Fibroblast of lung (primary cell): ENCODE measurements at places on chromosomes 6 and 20. TPM values are rescaled to one million over a fixed set of nuclear protein-coding genes. Genes with fewer than 3 reads are reported as not detected.
A peak's percentile ranks its signal among the peaks of the same experiment; 100 is the strongest.

The CPNE1 gene
- 88.8 and 101 TPM in 2 replicates for total RNA-seq

The GPSM3 gene
- 1.3 and 2.3 TPM in 2 replicates for total RNA-seq

The TSPO2 gene
- total RNA-seq = not detected in 2 replicates

The RAB5IF gene
- 58.0 and 61.9 TPM in 2 replicates for total RNA-seq

The ADRM1 gene
- total RNA-seq = 61.1 and 71.3 TPM in 2 replicates

DNA sequence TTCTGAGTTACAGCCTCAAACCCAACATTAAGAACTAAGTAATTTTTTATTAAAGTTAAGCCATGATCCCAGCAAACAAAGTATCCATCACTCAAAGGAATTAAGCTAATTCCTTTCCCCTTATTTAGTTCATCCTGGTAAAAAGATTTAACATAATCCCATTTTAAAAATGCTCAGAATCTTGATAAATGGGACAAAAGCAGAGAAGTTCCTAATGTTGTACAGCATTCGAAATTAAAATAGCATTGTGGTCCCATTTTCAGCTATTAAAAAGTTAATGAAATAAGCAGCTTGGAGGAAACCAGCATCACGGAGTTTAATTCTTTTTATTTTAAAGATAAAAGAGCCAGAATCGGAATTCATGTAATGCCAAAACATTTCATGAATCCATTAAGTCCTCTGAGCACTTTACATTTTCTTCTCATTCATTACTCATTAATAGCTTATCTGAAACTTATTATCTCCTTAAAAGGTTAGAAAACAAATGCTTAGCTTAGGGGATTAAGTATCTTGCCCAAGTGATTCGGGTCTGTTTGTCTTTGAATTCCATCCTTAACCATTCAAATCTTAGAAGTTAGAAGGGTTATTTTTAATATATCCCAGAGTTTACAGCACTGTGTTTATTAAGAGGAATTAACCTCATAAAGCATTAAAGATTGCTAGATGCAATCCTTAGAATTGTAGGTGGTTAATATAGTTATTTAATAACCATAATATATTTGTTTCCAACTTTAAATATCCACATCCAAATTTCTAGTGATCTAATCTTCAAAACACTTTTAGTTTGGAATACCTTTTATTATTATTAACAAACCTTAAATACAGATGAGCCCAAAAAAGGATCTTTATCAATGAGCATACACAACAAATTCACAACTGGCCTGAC is 11.2 kb downstream of the RBM39 start:
- H3K4me1 ChIP-seq = peaks cover 2% of the 10 kb centered on the region
- no peaks in the 10 kb centered on the region for H3K27me3 ChIP-seq
- no peak overlapping the region for H3K27ac ChIP-seq
- peaks cover 25% of the 10 kb centered on the region for H3K36me3 ChIP-seq

DNA sequence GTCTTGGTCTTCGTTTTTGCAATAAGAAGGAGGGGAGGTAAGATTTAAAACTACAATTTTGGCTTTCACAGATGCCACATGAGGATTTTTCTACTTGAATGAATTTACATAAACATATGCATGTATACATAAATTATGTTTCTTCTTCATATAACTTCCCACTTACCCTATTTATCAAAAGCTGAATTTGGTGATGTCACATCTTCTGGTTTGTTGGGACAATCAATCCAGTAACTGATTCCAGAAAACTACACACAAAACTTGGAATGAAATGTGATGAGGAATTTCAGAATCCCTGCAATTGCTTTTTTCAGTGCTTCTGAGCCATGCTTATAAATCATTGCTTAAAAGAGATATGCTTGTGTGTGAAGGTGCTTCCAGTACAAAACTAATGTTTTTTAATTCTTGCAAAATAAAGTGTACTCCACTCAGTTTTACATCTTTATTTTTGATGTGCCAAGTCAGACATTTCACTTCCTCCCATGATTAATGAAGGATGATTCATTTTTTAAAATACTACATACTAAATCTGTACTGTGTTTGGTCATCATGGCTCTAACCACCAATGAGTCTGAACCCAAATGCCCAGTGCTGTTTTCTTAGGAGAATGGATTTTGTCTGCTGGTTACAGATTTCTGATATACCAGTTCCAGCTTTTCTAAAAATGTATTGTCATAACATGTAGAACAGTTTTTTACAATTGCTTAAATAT is 32.1 kb upstream of the RIN2 start:
- no peak overlapping the region for H3K27ac ChIP-seq
- no peaks in the 10 kb centered on the region for H3K36me3 ChIP-seq
- H3K4me3 ChIP-seq = no peak overlapping the region
- H3K27me3 ChIP-seq = no peaks in the 10 kb centered on the region
- peak; percentile 45 for DNase-seq

GRCh38 chr20:41382791-41383305 is 16.2 kb upstream of the EMILIN3 start:
- H3K27ac ChIP-seq = no peak overlapping the region
- H3K4me1 ChIP-seq = no peaks in the 10 kb centered on the region
- H3K36me3 ChIP-seq = no peaks in the 10 kb centered on the region
- H3K4me3 ChIP-seq = no peak overlapping the region
- DNase-seq = no peak

- no peak for DNase-seq
- no peak overlapping the region for H3K27ac ChIP-seq
- peaks cover 33% of the 10 kb centered on the region for H3K36me3 ChIP-seq
- H3K4me1 ChIP-seq = peaks cover 19% of the 10 kb centered on the region
These were observed 4.3 kb downstream of the ARFRP1 start for GRCh38 chr20:63703471-63703975.

DNA sequence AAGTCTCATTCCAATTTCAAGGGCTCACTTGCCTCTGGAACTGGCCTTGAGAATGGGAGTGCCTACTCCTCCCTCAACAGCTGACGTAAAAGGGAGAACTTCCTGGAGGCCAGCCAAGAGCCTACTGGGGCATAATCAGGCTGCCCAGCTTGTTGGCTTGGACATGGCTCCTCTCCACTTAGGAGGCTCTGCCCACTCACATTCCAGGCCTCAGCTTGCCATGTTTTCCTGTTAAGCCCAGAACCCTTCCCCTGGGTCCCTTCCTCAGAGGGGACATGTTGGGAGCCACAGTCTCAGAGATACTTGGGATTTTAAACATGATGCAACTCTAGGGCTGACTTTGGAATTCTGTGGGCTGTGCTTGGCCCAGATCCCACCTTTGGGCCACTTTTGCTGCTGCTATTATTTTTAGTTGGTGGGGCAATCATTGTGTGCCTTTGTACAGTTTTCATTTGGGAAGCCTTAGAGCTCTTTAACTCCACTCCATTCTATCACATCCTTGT is 31.5 kb upstream of the ADTRP start:
- no peak overlapping the region for H3K4me3 ChIP-seq
- no peak overlapping the region for H3K27ac ChIP-seq
- no peaks in the 10 kb centered on the region for H3K27me3 ChIP-seq
- no peaks in the 10 kb centered on the region for H3K4me1 ChIP-seq

GRCh38 chr20:50338479-50339391 is 148.1 kb downstream of the CEBPB start:
- H3K27ac ChIP-seq = peak overlapping the region; percentile 5
- H3K4me1 ChIP-seq = peaks cover 12% of the 10 kb centered on the region
- no peaks in the 10 kb centered on the region for H3K27me3 ChIP-seq
- H3K36me3 ChIP-seq = no peaks in the 10 kb centered on the region
- no peak overlapping the region for H3K4me3 ChIP-seq

GRCh38 chr6:158285656-158286021 is 26.6 kb upstream of the TULP4 start:
- no peaks in the 10 kb centered on the region for H3K36me3 ChIP-seq
- H3K27ac ChIP-seq = peak overlapping the region; percentile 52
- no peak overlapping the region for H3K4me3 ChIP-seq
- H3K4me1 ChIP-seq = peaks cover 15% of the 10 kb centered on the region

- no peak for DNase-seq
- no peak overlapping the region for H3K27ac ChIP-seq
- no peaks in the 10 kb centered on the region for H3K4me1 ChIP-seq
- no peaks in the 10 kb centered on the region for H3K27me3 ChIP-seq
These were observed 56.8 kb upstream of the TULP4 start for GRCh38 chr6:158255275-158255988.

DNA sequence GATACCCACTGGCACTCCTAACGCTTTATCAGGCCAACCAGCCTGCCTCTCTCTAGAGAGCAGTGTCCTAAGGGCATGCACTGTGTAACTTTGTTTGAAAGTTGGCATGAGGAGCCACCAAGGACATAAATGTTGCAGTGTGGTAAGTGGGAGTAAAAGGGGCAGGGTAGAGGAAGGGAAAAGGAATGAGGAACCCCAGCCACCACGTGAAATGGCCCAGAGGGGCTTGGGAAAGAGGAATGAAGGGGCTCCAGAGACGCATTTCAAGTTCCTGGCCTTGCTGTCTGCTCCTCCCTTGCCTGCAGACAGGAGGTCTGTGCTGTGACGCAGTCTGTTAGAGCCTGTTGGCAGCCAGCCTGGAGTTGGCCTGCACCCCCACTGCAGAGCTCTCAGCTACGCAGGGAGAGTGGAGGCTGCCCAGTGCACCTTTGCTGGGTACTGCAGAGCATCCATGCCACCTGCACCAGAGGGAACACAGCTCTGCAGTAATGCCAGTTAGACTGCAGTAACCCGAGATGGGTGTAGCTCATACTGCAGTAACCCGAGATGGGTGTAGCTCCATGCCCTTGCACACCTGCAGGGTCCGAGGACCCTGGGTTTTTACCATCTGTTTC is 86.8 kb upstream of the SNAP25 start:
- no peak overlapping the region for H3K27ac ChIP-seq
- no peak overlapping the region for H3K4me3 ChIP-seq
- H3K27me3 ChIP-seq = no peaks in the 10 kb centered on the region
- no peaks in the 10 kb centered on the region for H3K4me1 ChIP-seq

- peaks cover 2% of the 10 kb centered on the region for H3K27me3 ChIP-seq
- H3K4me1 ChIP-seq = no peaks in the 10 kb centered on the region
- H3K36me3 ChIP-seq = no peaks in the 10 kb centered on the region
- H3K4me3 ChIP-seq = no peak overlapping the region
These were observed 45.8 kb downstream of the SCML4 start for GRCh38 chr6:107778265-107778664.

GRCh38 chr6:80280262-80281010 is 174.0 kb downstream of the BCKDHB start:
- no peaks in the 10 kb centered on the region for H3K27me3 ChIP-seq
- peak; percentile 23 for DNase-seq
- H3K36me3 ChIP-seq = no peaks in the 10 kb centered on the region
- no peak overlapping the region for H3K4me3 ChIP-seq

- no peaks in the 10 kb centered on the region for H3K4me1 ChIP-seq
- DNase-seq = no peak
- no peaks in the 10 kb centered on the region for H3K36me3 ChIP-seq
- no peak overlapping the region for H3K4me3 ChIP-seq
- no peak overlapping the region for H3K27ac ChIP-seq
These were observed 79.6 kb upstream of the AHI1 start for GRCh38 chr6:135577059-135577538.

DNA sequence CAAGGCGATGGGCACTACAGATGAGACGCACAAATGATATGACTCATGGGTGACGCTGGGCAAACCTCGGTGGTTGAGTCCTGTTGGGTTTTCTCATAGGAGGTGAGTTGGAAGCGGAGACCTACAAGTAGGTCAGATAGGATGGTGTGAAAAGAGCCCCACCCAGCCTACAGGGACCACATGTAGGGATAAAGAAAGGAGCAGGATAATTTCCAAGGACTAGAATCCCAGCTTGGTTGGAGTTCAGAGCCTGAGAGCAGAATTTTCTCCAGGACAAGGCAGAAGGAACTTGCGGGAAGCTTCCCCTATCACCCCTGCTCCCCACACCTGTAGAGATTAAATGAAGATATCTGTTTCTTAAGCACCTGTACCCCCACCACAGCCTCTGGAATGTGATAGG is 489.7 kb upstream of the CDH4 start:
- no peak overlapping the region for H3K4me3 ChIP-seq
- H3K36me3 ChIP-seq = no peaks in the 10 kb centered on the region
- no peaks in the 10 kb centered on the region for H3K27me3 ChIP-seq
- H3K27ac ChIP-seq = no peak overlapping the region

- H3K4me1 ChIP-seq = peaks cover 2% of the 10 kb centered on the region
- no peaks in the 10 kb centered on the region for H3K36me3 ChIP-seq
- H3K27ac ChIP-seq = no peak overlapping the region
- H3K27me3 ChIP-seq = no peaks in the 10 kb centered on the region
- H3K4me3 ChIP-seq = no peak overlapping the region
These were observed 108.2 kb upstream of the NFATC2 start for GRCh38 chr20:51650685-51651134.

DNA sequence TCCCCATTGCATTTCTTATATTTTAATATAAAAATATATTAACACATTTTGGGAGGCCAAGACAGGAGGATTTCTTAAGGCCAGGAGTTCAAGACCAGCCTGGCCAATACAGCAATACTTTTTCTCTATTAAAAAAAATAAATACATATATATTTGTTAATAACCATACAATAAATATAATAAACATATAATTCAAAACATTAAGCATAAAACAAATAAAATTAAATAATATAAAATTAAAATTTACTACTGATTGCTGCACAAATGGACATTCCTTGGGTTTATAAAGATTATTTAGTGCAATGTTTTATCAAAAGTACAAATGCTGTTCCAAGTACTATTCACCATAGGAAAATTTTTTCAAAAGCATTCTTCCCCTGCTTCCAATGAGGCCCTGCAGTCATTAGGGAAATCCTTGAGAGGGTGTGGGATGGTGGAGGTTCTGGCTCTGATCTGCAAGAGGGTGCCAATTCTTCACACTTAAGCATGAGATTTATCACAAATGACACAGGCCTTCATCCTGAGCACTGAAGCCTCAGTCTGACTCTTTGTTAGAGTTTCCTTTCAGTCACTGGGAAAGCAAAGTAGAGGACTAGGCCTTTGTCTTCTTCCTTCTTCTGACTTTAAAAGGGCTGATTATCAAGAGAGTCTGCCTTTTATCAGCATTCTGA is 596.7 kb downstream of the EPM2A start:
- DNase-seq = no peak
- H3K36me3 ChIP-seq = no peaks in the 10 kb centered on the region
- no peaks in the 10 kb centered on the region for H3K27me3 ChIP-seq
- no peak overlapping the region for H3K27ac ChIP-seq
- no peak overlapping the region for H3K4me3 ChIP-seq
- H3K4me1 ChIP-seq = no peaks in the 10 kb centered on the region

GRCh38 chr6:23561732-23562131 is 564.3 kb upstream of the NRSN1 start:
- H3K27ac ChIP-seq = no peak overlapping the region
- no peaks in the 10 kb centered on the region for H3K27me3 ChIP-seq
- H3K36me3 ChIP-seq = no peaks in the 10 kb centered on the region
- no peaks in the 10 kb centered on the region for H3K4me1 ChIP-seq
- no peak for DNase-seq

- no peaks in the 10 kb centered on the region for H3K27me3 ChIP-seq
- no peaks in the 10 kb centered on the region for H3K4me1 ChIP-seq
- no peaks in the 10 kb centered on the region for H3K36me3 ChIP-seq
- no peak for DNase-seq
- no peak overlapping the region for H3K27ac ChIP-seq
These were observed 232.3 kb upstream of the GMDS start for GRCh38 chr6:2477666-2478065.
